ENCODE measurements at places on chromosomes 2 and 18. TPM values are rescaled to one million over a fixed set of nuclear protein-coding genes. Genes with fewer than 3 reads are reported as not detected.

The SLC9A4 gene
- not detected for polyA plus RNA-seq

The FTCDNL1 gene
- 1.9 TPM for polyA plus RNA-seq

The MYO5B gene
- polyA plus RNA-seq = 0.05 TPM

The LAPTM4A gene
- polyA plus RNA-seq = 752 TPM

The KIAA2012 gene
- polyA plus RNA-seq = 0.13 TPM

DNA sequence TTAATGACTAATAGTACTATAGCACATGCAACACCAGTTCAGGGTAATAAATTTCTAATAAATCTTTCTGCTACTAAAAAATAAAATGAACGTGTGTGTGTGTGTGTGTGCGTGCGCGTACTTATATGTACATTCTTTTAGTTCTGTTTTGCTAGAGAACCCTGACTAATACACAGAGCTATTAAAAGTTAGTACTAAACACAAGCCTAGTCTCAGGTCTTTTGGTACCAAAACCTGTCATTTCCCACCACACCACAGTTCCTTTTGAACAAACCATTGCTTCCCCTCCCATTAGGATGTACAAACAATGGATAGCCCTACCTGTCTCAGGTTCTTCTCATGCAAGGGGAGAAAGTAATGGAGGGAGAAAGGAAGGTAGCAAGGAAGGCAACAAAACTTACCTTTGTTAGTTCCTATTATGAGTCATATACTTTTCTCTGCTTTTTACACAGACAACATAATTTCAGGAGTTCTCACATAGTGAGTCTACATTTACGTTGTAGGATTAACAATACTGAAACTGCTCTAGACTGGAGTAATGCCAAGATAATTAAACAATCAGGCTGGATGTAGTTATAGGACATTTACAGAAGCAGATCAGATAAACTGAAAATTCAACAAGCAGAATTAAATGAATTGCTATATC, 427.2 kb downstream of the KCNJ3 start:
- no peaks in the 10 kb centered on the region for H3K4me1 ChIP-seq
- H3K36me3 ChIP-seq = no peaks in the 10 kb centered on the region
- DNase-seq = no peak
- H3K27ac ChIP-seq = no peak overlapping the region

DNA sequence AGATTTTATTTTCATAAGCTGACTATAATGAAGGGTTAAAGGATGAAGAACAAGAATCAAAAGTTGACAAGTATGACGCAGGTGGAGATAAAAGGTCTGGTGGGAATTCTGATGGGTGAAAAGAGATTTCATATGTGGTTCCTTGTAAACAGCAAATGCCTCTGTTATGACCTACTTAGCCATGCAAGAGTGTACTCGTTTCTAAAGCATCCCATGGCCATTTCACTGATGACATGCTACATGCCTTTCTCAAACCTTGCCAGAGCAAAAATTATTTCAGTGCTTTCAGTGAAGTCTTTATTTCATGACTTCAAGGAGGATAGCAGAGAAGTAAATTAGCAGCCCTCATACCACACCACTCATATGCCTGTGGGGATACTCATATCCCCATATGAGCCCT, 71.7 kb downstream of the FEZ2 start:
- peak overlapping the region; percentile 44 for H3K27ac ChIP-seq
- peaks cover 35% of the 10 kb centered on the region for H3K4me1 ChIP-seq
- DNase-seq = peak; percentile 53
- H3K27me3 ChIP-seq = no peaks in the 10 kb centered on the region
- H3K36me3 ChIP-seq = peaks cover 86% of the 10 kb centered on the region
- H3K4me3 ChIP-seq = no peak overlapping the region

DNA sequence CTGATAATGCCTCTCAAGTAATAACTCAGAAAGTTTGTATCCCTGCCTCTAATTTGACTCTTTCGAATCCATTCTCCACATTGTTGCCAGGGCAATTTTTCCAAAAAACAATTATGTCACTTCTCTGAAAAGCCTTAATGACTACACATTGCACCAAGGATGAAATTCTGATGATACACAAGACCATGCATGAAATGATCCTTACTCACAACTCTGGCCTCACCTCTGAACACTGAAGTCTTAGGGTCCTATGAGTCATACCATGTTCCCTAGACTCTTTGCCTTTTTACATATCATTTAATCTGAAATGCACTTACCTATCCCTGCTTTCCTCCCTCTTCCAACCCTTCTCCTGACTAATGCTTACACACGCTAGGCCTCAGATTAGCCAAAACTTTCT, 51.0 kb downstream of the WDPCP start:
- H3K4me3 ChIP-seq = no peak overlapping the region
- no peaks in the 10 kb centered on the region for H3K27me3 ChIP-seq

DNA sequence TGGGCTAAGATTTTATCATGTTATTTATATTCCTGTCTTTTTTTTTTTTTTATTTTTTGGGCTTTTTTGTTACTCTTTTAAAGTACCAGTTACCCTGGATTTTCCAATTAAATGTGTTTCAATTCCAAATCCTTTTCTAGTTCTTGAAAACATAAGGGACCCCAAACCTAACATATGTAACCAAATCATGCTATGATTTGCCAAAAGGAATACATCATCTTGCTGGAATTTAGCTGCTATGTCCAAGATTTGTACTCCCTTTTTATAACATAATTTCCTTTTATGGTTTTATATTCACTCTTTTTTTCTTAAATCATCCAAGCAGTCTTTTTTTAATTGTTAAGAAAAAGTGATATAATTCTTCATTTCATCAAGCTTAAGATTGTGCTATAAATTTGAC, 60.9 kb upstream of the DSEL start:
- H3K4me3 ChIP-seq = no peak overlapping the region
- H3K36me3 ChIP-seq = no peaks in the 10 kb centered on the region

All from GM23248 (cell line).